ENCODE measurements at places on chromosomes 4 and X.
A peak's percentile ranks its signal among the peaks of the same experiment; 100 is the strongest.

DNA sequence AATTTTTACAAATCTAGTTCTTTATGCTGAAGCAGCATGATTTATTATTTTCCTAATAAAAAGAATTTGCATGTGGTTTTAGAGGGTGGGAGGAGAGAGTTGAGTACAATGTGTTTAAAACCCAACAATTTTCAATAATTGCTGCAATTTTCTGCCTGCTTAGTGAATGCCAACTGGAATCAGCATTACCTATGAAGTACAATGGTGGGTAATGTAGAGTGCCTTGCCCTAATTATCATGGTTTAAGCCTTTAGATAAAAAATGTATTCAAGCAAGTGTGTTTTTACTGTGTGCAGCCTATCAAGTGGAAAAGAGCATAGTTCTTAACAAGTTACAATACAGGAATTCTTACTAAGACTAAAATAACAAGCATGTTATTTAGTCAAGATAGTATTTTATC lies 77.9 kb upstream of the ANKRD50 start:
- DNase-seq: no peak

GRCh38 chr4:186657764-186658163 lies 65.9 kb downstream of the FAT1 start:
- peak; percentile 35 for DNase-seq

- DNase-seq: peak; percentile 7
Observed at GRCh38 chrX:85992811-85993229, 54.5 kb downstream of the CHM start.

DNA sequence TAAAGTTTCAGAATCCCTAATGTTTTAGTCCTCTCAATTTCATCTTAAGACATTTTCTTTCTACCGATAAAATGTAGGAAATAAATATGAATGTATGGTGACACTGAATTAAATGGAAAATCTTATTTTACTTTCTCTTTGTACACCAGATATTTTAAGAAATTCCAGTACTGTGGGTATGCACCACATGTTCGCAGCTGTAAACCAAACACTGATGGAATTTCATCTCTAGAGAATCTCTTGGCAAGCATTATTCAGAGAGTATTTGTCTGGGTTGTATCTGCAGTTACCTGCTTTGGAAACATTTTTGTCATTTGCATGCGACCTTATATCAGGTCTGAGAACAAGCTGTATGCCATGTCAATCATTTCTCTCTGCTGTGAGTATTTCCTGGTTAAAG lies 26.9 kb downstream of the C4orf46 start:
- no peak for DNase-seq

- no peak for DNase-seq
Observed at GRCh38 chr4:14701896-14702295, 300.4 kb upstream of the CPEB2 start.

- no peak for DNase-seq
Observed at GRCh38 chrX:114952696-114953095, 64.7 kb downstream of the IL13RA2 start.

DNA sequence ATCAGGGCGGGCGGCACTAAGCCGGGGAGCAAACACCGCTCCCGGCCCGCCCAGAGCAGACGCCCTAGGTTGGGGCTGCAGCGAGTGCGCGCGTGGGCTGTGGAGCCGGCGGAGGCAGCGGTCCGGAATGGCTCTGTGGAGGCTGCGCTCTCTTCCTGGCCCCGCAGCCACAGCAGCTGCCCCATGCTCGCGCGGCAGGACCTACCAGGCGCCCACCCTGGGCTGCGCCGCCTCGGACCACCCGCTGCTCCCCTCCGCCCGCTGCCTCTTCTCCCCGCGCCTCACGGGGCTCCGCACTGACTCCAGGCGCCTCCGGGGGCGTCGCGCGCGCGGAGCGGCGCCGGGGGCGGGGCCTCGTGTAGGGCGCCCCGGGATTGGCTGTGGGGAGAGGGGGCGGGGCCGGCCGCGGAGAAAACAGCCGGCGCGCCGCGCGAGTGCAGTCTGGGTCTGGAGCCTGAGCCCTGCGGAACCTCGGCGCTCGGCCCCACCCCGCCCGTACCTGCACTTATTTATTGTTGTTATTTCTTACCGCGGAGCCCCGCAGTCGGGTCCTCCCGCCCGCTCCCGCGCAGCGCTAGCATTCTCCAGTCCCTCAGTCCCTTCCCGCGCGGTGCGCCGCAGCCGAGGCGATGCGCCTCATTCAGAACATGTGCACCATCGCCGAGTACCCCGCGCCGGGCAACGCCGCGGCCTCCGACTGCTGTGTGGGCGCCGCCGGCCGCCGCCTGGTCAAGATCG lies at the start of gene RASL11B:
TSS of gene RASL11B (plus strand) at position 439 of the 738 bp plus-strand sequence. CDS start at position 630, 191 bp downstream.
- peak; percentile 4 for DNase-seq
